Activated CD8-positive, alpha-beta T cell treated with anti-CD3 and anti-CD28 coated beads, Interleukin-2, amount 10 ng/mL, durations not matched to agents 7 days and 5 days (primary cell): ENCODE measurements at places on chromosomes 1 and 21. TPM values are rescaled to one million over a fixed set of nuclear protein-coding genes. Genes with fewer than 3 reads are reported as not detected.

The C4BPA gene
- not detected for total RNA-seq

The CD1E gene
- not detected for total RNA-seq

The BRINP2 gene
- not detected for total RNA-seq

The GJA8 gene
- not detected for total RNA-seq

The SLC44A3 gene
- total RNA-seq: not detected

The NR1I3 gene
- total RNA-seq: not detected

The FPGT gene
- 8.5 TPM for total RNA-seq
